ENCODE measurements at places on chromosomes 1 and 21.

- no peak for DNase-seq
Measured at GRCh38 chr1:41507110-41507720, 22.7 kb upstream of the EDN2 start.

DNA sequence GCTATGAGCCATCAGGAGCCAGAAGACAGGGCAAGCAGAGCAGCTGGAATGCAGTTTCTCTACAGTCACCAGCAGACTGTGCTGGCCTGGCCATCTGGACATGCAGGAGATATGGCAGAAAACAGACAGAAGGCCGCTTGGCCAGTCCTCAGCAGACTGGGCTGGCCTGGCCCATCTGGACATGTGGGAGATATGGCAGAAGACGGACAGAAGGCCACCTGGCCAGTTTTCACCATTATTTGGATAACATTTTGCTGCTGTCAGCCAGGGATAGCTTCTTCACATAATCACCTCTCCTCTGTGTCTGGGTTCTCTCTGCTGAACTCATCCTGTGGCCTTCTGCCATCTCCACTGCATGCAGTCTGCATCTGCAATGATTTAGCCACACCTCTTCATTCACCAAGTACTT lies 25.0 kb upstream of the CACYBP start:
- no peak for DNase-seq

- DNase-seq = no peak
Measured at GRCh38 chr1:35925741-35926140, 5.2 kb upstream of the AGO3 start.

DNA sequence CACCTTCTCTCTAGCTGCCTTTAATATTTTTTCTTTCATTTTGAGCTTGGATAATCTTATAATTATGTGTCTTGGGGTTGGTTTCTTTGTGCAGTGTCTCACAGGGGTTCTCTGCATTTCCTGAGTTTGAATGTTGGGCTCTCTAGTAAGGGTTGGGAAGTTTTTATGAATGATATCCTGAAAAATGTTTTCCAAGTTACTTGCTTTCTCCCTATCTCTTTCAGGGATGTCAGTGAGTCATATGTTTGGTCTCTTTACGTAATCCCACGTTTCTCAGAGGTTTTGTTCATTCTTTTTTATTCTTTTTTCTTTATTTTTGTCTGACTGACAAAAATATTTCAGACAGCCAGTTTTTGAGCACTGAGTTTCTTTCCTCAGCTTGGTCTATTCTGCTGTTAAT lies 55.4 kb upstream of the CCDC190 start:
- DNase-seq = no peak

- no peak for DNase-seq
Measured at GRCh38 chr1:5864256-5864655, 128.0 kb downstream of the NPHP4 start.

GRCh38 chr1:66413136-66413837 lies 120.7 kb upstream of the SGIP1 start:
- DNase-seq = no peak
